ENCODE measurements at places on chromosomes 11 and 22.

DNA sequence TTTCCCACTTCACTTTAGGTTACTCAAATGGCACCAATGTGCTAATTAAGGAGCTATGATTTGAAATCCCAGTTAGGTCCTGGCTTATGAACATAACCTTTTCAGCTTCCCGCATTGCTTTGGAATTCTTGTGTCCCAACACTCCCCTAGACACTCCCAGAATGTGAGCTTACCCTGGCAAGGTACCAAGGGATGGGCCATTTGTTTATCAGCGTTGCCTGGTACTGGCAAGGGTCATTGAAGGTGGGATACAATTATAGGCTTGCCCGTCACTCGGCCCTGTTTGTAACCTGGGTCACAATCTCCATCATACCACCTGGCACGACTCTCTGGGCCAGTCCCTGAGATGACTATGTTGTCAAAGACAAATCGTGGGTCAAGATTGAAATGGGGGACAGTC is 5.4 kb downstream of the CSRP3 start:
- no peak for DNase-seq

DNA sequence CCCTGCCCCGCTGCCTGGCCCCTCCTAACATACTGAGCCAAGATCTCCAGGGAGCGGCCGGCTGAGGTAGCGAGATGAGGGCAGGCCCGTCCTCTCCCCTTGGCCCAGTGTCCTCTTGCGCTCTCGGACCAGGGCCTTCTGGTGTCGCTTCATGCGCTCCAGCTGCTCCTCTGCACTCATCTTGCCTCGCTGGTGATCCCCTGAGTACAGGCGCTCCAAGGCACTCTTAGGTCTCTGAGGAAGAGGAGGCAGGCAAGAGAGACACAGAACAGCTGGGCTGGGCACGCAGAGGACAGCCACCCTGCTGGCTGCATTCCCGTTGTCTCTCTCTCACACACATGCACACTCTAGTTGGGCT is 50.6 kb downstream of the C11orf58 start:
- no peak for DNase-seq

DNA sequence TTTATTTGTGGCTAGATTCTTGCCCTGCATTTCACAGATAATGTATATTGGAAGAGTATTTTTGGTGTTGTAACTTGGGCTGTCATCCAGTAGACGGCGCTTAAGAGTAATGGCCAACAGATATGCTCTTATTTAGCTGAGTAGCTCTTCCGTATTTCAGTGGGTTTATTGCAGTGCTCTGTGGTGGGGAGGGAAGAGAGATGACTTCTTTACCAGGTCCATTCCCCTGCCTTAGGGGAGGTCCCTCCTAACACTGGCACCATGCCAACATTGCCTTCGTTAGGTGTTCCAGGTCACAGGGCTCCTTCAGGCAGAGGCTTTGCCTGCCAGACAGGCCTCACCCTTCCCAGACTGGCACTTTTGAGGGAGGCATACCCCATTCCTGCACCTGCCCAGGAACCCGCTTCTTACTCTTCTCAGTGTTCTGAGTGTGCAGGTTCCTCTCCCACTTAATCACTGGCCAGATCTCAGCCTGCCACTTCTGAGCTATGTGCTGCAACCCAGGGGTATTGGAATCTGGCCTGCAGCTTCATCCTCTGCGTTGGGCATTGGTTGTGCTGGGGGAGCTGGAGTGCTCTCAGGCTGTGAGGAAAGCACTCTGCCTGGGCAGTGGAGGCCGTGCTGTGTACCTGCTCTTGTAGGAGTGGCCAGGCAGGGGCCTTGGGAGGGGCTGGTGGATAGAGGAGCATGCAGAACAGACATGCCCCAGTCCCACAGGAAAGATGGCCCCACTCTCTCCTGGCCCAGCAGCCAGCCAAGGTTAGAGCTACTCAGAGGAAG is 29.4 kb upstream of the SLN start:
- DNase-seq, result no peak

DNA sequence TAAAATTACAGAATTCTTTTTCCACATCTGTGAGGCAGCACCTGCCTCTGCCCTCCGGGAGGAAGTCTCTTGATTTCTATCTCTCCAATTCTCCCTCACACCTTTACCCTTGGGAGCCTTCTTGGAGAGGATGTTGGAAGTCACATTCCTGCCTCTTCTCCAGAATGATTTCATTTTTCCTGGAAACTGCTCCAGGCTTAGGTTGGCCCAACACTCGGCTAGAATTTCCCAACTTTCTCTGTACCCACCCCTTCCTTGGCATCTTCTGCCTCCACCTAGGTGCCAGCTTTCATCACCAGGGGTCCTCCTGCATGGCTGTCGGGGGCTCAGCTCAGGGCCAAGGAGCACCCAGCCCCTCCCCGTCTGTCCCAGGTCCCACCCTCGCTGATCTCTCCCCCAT is 43.2 kb downstream of the SLCO2B1 start:
- DNase-seq, result no peak

DNA sequence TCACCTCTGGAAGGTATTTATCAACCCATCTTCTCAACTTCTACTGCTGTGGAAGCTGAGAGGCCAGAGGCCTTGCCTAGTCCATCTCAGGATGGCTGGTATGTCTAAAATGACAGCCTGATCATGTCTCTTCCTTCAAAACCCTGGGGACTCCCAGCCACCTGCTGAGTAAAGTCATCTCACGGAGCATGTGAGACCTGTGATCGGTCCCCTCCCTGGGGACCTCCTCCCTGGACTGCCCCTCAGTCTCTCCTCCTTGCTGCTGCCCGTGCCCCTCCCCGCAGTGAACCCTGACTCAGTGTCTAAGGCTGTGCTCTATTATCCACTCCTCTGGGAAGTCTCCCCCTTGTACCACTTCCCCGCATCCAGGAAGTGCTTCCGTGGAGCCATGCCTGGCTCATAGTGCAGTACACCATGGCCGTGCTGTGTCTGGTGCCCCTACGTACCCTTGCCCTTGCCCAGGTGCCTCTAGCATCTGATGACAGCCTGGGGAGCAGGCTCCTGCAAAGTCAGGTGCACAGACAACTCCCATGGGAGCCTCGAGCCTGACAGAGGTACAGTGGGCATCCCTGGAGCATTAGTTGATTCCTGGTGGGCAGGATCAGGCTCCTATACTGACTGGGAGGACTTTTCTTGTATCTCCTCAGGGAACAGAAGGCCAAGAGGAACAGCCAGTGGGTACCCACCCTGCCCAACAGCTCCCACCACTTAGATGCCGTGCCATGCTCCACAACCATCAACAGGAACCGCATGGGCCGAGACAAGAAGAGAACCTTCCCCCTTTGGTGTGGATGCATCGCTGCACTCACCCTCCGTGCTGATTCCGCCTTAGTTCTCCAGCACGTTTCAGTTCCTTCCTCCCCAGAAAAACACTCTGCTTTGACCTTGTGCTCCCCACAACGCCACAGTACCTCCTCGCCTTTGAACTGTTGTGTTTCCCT is 13.8 kb downstream of the SMARCB1 start:
- DNase-seq, result no peak

GRCh38 chr11:99513368-99513767 is 492.6 kb downstream of the CNTN5 start:
- DNase-seq, result no peak

GRCh38 chr22:41777749-41778425 is 22.6 kb upstream of the CCDC134 start:
- no peak for DNase-seq

DNA sequence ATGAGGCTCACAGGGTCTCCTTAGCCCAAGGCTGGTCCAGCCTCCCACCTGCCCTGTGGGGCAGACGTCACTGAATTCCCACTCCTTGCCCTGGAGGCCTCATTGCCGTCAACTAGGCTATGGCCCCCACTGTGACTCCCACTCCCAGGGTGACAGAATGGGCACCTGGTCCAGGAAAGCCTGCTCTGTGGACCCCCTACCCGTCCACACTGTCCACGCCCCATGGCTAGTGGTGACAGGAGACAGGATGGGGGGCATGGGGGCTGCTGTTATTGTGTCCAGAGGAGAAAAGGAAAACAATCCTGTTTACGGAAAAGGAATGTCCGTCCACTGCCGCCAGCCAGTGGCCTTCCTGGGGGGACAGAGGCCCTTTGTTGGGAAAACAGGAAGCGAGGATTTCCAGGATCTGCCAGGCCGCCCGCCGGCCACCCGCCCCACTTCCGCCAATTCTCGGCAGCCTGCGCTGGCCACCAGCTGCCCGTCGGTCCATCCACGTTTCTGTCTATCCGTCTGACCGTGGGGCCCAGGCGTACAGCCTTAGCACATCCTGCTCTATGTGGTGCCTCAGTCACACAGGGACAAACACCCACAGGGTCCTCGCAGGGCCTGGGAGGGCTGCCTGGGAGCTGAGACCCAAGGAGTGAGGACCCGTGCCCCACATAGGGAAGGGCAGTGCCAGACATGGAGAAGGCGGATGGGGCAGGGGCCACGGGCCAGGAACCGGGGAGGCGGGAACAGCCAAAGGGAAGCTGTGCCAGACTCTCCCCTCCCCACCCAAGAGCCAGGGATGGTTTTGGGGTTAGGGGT is 19.5 kb downstream of the CRELD2 start:
- no peak for DNase-seq

- DNase-seq, result no peak
Observed at GRCh38 chr22:16989915-16990314, 18.1 kb downstream of the GAB4 start.

GRCh38 chr11:85810521-85810870 is 445 bp downstream of the SYTL2 start:
- DNase-seq, result no peak

DNA sequence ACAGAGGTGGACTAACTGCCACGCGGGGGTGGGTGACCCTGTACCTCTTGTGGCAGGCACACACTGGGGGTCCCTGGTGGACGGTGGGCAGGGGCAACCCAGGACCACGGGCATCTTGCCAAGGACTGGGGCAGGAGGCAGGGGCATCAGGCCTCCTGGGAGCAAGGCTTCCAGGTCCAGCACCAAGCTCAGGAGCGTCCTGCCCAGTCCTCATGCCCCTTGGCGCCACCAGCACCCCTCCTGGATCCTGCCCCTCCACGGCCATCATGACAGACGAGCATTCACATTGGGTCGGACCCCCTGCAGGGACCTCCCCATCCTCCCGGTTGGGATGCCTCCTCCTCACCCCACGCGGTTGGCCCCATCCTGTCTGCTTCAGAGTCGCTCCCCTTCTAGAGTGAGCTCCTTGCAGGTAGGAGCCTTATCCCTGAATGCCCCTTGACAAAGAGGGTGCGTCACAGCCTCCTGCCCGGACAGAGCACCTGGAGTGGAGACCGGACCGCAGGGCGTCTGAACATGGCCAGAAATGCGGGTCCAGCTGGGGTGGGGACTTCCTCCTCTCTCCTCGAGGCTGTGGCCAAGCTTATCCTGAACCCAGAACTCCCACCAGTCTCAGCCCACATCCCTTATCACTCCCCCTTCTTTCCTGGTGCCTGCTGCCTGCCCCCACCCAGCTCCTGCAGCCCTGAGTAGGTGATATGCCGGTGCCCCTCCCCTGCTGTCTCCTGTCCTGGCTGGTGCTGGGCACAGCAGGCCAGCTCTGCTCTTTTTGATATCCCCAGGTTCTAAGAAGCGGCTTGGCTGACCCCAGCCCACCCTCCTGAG is 40.3 kb downstream of the IGF2 start:
- no peak for DNase-seq

- no peak for DNase-seq
Observed at GRCh38 chr11:122181893-122182292, 65.9 kb upstream of the BLID start.

- DNase-seq, result peak; percentile 26
Observed at GRCh38 chr11:119206511-119207414, 624 bp downstream of the CBL start.

DNA sequence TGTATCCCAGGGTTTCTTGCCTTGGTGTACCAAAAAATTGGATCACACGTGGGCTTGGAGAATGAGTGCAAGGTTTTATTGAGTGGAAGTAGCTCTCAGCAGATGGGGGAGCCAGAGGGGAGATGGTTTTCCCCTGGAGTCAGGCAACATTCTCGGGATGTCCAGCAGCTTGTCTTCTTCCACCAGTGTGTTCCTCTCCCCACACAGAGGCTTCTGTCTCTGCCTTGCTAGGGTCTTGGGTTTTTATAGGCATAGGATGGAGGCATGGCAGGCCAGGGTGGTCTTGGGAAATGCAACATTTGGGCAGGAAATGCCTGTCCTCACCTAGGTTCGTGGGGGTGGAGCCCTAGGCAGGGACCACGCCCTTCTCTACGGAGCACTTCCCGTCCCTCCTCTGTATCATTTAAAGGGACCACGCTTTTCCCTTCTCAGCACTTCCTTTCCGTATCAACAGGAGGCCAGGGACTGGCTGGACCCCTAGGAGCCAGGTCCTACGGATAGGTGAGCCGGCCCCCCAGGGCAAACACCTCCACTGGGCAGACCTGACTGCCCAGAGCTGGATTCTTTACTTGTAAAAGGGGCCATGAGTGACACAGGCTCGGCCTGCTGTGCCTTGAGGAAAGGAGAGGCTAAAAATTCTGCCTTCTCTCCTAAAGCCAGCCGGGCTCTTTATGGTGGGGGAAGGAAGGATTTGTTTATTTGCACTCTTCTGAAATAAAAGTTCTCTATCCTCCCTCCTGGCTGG is 55.3 kb upstream of the CCDC188 start:
- peak; percentile 52 for DNase-seq

DNA sequence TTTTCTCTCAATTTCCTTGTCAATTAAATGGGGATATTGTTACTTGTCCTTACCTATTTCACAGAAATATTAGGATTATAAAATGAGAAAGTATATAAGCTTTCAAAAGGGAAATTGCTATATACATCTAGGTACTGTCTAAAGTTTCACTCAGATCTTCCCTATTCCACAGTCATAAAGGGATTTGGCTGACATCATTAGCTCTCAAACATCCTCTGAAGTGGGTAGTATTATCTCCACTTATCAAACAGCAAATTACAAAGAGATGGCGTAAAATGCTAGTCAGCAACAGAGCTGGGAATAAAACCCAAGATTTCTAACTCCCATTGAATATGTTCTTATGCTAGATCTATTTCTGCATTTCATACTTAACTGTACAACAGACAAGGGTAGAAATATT is 50.9 kb downstream of the SLC25A17 start:
- DNase-seq, result no peak

DNA sequence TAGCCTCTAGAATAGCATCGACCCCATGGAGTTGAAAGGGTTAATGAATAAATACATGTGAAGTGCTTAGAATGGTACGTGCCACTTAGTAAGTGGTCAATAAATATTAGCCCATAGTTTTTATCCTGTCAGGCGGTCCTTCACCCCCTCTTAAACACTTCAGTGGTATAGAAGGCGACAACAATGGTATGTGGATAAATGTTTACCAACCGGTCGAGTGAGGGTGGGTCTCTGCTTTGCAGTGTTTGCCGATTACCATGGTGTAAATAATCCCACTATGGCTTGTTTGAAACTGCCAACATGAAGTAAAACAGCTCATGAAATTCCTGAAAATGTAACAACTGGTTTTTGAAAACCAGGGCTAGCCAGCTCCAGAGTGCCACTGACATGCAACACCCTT is 541.2 kb downstream of the BUD13 start:
- DNase-seq, result no peak

GRCh38 chr22:49112176-49112575 is 715.5 kb downstream of the BRD1 start:
- DNase-seq, result no peak

DNA sequence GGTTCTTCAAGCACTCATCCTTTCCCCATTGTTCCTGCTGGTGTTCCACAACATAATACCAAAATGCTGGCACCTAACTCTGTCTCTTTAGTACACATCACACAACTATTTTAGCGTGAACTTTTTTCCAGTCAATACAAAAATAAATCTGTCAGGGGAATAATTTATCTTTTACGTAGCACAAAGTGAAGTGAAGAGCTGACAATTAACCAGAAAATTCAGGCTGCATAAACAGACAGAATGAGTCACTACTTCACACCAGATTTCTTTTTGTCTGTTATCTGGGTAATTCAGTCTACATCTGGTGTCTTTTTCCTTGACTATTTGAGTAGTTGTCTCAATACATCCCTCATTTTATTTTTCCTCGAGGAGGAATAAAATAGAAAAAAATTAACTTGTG is 7.9 kb upstream of the ETS1 start:
- DNase-seq, result no peak

- no peak for DNase-seq
Observed at GRCh38 chr22:38153821-38154562, 27.6 kb downstream of the PLA2G6 start.
